ENCODE measurements at places on chromosomes 7 and 10. TPM values are rescaled to one million over a fixed set of nuclear protein-coding genes. Genes with fewer than 3 reads are reported as not detected.
A peak's percentile ranks its signal among the peaks of the same experiment; 100 is the strongest.

Gene RET
- not detected for total RNA-seq

GRCh38 chr7:55565681-55566080, 6.6 kb downstream of the VOPP1 start:
- peak; percentile 2 for ATAC-seq

Gene EIF4H
- 365 TPM for total RNA-seq

DNA sequence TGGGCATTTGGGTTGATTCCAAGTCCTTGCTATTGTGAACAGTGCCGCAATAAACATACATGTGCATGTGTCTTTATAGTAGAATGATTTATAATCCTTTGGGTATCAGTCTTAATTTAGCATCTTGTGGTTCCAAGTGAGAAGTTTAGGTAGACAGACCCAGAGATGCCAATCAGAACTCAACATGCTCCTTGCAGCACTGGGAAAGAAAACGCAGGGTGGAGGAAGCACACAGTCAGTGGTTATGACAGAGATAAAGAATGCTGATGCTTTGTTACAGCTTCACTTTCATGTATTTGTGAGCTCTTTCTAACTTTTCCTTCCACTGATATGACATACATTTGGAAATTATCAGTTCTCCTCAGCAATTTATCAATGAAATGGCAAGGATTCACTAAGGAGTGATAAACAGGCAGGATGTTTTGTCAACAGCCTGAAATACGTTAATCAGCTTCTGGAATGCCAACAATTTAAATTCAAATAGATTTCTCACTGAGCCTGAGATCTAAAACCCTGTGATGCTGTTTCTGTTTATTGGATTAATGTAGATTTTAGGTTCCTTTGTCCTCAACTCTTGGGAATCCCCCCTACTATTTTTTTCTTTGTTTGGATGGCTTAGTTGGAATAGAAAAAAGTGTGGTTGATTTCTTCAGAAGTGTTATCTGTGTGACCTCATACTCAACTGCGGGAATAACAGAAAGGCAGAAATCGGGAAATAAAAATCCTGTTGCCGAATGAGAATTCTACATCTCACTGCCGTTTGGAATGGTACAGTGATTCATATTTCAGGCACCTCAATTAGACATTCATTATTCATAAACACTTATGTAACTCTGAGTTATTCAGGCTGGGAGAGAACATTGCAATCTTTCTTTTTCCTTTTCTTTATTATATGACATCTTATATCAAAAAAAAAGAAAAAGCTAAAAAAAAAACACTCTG, 675.0 kb downstream of the CNTNAP2 start:
- no peak for ATAC-seq

GRCh38 chr7:121045090-121045489, 56.6 kb downstream of the CPED1 start:
- no peak for ATAC-seq

GRCh38 chr7:160958-161725, 31.2 kb upstream of the FAM20C start:
- ATAC-seq = no peak

Gene CDK14
- 1.4 TPM for total RNA-seq

GRCh38 chr7:93171606-93172226, 23.5 kb upstream of the SAMD9L start:
- no peak for ATAC-seq

GRCh38 chr7:103525937-103526336, 79.9 kb upstream of the SLC26A5 start:
- no peak for ATAC-seq

Gene BMPER
- total RNA-seq = not detected

DNA sequence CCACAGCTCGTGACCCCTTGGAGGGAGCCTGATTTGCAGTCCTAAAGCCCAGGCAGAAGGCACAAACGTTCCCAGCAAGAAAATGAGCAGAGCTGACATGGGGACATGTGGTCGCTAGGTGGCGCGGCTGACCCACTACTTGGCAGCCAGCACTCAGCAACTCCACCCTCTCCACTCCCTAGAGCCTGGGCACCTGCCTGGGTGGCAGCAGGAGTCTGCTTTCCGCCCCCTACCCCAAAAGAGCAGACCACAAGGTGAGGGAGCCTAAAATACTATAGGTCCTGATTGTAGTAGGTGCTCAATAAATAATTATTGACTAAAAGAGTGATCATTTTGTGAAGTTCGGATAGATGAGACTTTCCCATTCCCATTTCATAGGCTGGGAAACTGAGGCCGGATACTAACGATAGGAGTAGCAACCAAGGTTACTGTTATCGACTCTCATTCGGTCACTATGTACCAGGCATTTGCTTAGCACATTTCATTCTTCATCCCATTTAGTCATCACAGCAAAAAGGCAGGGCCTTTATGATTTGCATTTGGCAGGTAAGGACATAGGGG, 57.4 kb downstream of the NEUROG3 start:
- peak; percentile 97 for ATAC-seq

Gene NEUROD6
- not detected for total RNA-seq

- no peak for ATAC-seq
Observed at GRCh38 chr7:151550656-151551286, 31.1 kb upstream of the RHEB start.

- ATAC-seq = no peak
Observed at GRCh38 chr7:79034730-79035129, 418.7 kb downstream of the MAGI2 start.

- ATAC-seq = peak; percentile 49
Observed at GRCh38 chr10:87930934-87931835, 67.8 kb downstream of the PTEN start.

Gene ANXA8
- not detected for total RNA-seq

- ATAC-seq = no peak
Observed at GRCh38 chr10:27373566-27374160, 130.4 kb upstream of the RAB18 start.

Gene CRPPA
- total RNA-seq = 0.65 TPM

- no peak for ATAC-seq
Observed at GRCh38 chr10:53003094-53003493, 230.5 kb upstream of the MBL2 start.

- no peak for ATAC-seq
Observed at GRCh38 chr10:132707121-132707775, 78.7 kb downstream of the NKX6-2 start.

Gene ENTPD1
- 4.5 TPM for total RNA-seq

Gene HERPUD2
- 25.3 TPM for total RNA-seq
